T-helper 2 cell (primary cell): ENCODE measurements at places on chromosomes 3 and 15.

GRCh38 chr3:52394751-52395502, 50.0 kb downstream of the SEMA3G start:
- no peak for DNase-seq

- DNase-seq = no peak
These were observed 31.2 kb downstream of the BCHE start for GRCh38 chr3:165805946-165806561.

DNA sequence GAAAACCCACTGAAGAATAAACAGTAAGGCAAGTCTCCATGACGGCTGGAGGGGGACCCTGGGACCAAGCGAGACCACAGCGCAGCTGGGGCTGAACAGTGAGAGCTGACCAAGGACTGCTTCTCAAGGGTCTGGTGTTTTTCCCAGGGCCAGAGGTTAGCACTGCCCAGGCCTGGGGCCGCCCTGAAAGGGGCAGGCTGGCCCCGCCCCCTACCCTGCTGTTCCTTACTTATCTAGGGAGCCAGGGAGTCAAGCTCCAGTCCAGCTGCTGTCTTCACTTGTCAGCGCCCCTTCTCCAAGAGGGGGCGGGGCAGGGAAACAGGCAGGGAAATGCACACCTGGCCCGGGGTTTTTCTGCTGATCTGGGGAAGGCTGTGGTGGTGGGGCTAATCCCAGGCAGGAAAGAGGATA, 51.6 kb upstream of the HACD2 start:
- DNase-seq = no peak

- DNase-seq = no peak
These were observed 37.0 kb downstream of the NPTN start for GRCh38 chr15:73596174-73596573.

DNA sequence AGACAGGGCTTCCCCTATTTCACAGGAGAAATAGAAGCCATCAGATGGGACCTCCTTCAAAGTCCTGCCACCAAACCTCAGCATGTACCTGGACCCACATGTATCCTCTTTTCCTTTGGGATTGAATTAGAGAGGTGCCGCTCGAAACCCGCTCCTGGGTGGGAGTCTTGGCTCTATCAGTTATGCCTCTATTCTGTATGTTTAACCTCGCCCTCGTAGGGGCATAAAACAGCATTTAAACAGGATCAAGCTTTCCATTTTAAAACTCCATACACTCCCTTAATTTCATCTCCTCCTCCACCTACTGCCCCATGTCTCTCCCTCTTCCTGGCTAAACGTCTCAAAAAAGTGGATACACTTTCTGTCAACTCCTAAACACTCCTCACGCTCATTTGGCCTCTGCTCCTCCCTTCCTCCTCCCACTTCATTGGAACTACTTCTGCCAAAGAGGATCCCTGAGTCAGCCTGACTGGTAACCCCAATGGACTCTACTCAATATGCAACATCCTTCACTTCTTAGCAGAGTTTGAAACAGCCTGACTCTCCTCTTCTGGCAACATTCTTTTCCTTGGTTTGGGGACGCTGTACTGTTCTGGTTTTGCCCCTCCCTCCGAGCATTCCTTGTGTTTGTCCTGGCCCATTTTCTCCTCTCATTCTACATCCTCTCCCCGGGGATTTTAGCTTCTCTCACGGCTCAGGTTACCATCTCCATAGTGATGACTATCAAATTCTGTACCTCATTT, 23.0 kb upstream of the MUC20 start:
- DNase-seq = no peak

DNA sequence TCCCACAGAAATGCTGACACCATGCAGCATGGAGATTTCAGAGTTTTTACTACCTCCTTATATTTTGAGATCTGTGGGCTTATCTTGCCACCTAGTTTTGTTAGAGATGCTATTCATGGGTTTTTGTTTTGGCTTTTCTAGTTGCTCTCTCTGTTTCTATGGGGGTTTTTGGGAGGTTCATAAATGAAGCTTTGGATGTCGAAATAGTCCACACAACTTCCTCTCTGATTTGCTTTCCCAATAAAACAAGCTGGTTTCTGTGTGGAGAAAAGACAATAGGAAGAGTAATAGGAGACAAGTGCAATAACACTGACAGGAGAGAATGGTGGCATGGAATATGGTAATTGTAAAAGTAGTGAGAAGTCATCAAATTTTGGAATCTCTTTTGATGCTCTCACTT, 106.8 kb upstream of the GPR149 start:
- no peak for DNase-seq

DNA sequence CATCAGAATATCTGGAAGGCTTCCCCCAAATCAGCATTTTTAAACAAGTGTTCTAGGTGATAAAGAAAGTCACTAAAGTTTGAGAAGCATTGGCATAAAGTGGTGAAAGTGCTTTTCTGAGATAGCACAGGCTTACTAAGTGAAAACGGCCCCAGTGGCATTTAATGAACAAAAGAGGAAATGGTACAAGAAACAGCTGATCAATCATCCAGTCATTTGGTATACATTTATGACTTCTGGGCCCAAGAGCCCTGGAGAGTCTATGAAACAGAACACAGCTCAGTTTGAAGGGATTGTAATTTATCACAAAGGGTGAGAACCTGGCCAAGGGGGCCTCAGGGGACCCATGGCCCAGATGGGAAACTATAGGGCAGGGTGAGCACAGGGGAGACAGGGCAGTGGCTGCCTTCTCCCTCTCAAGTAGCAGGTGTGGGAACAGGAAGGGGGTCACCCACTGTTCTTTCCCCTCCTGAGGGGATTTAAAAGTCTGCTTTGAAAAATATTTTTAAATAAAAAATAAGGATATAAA, 265.5 kb upstream of the ROPN1 start:
- DNase-seq = no peak

GRCh38 chr15:39195961-39196486, 384.9 kb upstream of the THBS1 start:
- no peak for DNase-seq

- no peak for DNase-seq
These were observed 54.2 kb upstream of the RBMS3 start for GRCh38 chr3:29226706-29227105.

DNA sequence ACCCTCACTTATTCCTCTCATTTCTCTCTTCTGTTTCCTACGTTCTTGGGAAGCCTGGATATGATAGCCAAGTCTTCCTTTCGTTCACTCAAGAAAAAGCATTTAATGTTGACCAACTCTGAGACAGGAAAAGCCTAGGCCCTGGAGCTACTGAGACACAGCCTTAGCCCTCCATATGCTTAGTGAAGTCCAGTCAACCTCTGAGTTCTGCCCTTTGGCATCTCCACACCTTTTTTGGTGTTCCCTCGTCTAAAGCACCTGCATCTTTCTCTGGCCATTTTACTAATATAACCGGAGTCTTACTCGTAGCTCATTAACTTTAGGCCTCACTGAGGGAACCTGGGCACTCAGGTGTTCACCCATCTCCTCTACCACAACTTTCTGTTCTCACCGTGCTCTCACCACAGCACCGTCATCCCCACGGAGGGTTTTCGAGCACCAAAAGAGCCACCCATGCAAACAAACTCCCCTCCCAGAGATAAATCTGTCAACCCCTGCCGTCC, 632 bp downstream of the MTHFS start:
- no peak for DNase-seq

GRCh38 chr3:103403191-103403590, 968.4 kb downstream of the ZPLD1 start:
- no peak for DNase-seq

GRCh38 chr3:46447228-46447985, 17.3 kb downstream of the LTF start:
- no peak for DNase-seq

- DNase-seq = no peak
These were observed 32.8 kb upstream of the UBE2E2 start for GRCh38 chr3:23170291-23170690.

DNA sequence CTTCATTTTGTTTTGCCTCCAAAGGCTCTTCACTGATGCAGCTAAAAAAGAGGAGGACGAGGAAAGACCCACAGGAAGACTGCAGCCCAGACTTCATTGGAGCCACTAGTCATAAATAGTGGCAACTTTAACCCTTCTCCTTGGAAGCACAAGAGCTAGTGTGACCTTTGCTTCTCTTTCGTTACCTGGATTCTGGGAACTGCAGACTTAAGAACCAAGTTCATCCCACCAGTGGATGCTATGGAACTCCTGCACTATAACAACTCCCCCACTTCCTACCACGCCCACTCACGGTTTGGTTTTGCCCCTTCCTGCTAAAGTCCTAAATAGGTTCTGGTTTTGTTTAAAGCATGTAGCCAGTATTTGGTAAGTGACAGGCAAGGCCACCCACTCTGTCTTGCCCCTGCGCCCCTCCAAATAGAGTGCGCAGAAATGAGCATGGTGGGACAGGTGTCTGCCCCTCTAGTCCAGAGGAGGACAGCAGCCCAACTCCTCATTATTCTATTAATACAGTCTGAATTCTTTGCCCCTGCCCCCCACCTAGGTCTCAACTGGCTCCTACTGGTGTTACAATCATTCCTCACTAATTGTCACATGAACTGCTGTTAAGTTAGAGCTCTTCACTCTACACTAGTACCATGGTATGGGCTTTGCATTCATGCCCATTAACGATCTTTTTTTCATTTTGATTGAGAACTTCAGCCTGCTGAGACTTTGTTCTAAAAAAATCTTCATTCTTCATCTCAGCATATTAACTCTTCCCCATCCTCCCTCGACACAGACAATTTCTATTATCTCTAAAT, 504.6 kb downstream of the FOXP1 start:
- DNase-seq = no peak

DNA sequence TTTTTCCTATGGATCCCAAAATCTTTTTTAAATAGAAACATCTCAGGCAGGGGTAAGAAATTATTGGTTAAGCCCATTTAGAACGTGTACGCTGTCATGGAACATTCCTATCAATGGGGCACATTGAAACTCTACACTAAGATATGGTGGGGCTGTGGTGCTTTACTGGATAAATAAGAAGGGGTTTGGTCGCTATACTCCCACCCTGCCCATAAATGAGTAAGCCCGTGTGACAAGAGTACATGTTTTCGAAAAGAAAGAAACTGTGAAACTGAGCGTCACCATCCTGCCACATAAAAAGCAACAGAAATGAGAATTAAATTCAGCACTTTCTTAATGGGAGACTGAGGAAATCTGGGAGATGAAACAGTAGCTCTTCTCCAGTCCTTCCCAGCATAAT, 929.7 kb upstream of the CFAP20DC start:
- DNase-seq = no peak

- no peak for DNase-seq
These were observed 70.4 kb downstream of the ST6GAL1 start for GRCh38 chr3:187000711-187001151.

DNA sequence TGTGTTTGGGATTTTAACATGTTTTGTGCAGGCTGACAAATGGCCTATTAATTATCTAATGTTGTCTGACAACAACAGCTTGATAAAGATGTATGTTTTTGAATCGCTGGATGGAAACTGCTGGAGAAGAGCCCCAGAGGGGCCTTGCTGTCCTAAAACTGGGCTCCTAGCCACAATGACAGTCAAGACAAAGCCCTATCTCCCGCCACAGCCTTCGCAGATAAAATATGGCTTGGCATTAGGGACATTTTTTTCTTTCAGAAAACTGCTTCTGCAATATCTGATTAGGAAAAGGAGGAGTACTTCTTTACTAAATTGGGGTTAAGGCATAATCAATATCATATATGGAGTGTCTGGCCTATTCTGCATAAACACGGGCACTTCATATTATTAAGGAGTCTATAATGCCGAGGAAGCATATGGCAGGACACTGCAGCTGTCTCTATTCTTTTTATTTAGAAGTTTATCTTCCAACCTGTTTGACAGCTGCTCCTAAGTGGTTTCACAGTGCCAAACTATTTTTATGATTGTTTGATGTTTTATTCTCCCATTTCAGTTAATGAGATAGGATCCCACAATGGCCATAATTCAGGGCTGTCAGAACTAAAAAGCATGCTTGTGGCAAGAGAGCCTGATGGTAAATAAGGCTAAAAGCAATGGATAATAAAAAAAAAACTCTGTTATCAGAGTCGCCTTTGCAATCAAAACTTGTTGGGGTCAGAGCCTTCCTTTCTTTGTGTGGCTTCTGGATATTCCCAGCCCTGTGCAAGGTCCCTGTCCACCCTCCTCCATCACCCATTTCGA, 210.1 kb downstream of the MECOM start:
- no peak for DNase-seq

GRCh38 chr3:33659856-33660434, 58.1 kb downstream of the CLASP2 start:
- DNase-seq = no peak

- no peak for DNase-seq
These were observed 124.8 kb downstream of the CHDH start for GRCh38 chr3:53721187-53722119.

DNA sequence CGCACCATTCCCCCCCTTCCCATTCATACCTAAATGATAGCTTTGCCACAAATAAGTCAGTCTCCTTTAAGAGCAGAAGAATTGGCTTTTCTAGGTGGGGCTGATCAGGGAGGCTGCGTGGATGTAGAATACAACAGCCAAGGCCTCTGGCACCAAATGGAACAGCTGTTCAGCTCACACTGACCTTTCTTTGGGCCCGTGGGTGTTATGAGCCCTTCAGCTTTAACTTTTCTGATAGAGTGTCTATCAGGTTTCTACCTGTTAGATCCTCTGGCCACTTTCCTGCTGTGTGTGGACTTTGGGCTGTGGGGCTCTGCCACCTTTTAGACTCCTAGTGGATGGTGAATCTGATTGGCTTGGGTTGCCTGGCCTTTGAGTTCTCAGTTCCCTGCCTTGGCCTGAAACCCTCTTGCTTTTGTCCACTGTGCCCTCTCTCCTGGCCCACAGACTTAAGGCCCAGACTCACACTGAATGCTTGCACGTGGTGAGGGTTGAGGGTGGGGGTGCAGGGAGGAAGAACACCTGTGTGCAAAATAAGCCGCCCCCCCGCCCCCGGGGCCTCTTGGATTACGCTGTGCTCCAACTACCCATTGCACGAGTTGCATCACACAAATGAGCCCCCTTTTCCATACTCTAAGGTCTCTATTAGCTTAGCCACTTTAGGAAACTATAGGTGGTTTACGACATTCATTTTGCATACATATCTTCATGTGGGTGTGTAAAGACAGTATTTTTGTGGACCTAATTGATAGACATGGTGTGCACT, 1.3 kb upstream of the RFX7 start:
- peak; percentile 9 for DNase-seq

- DNase-seq = no peak
These were observed 141.6 kb upstream of the SLC2A2 start for GRCh38 chr3:171168086-171168485.

DNA sequence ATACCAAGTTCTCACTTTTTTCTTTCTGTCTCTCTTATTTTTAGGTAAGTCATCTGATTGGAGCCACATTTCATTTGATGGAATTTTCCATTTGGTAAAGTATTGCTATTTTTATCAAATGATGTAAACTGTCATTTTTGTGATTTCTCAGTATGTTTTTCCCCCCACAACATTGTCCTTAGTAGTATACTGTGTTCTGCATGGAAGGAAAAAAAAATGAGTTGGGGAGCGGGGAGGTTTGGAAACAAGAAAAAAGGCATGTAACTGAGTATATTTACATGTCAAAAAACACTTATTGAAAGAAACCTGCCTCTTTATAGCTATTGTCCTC, 104.2 kb downstream of the FILIP1L start:
- no peak for DNase-seq

GRCh38 chr3:174710612-174711011, 148.5 kb upstream of the NAALADL2 start:
- no peak for DNase-seq

GRCh38 chr3:151630938-151631441, 102.7 kb upstream of the AADACL2 start:
- no peak for DNase-seq

GRCh38 chr3:124802702-124803101, 72.5 kb downstream of the UMPS start:
- no peak for DNase-seq

- no peak for DNase-seq
These were observed 62.9 kb downstream of the ADCY5 start for GRCh38 chr3:123385981-123386380.

GRCh38 chr3:23105048-23105447, 98.1 kb upstream of the UBE2E2 start:
- no peak for DNase-seq
